Stimulated activated CD4-positive, alpha-beta T cell treated with anti-CD3 and anti-CD28 coated beads, Interleukin-4, amount 100 ng/mL, for 48 hours (primary cell): ENCODE measurements at places on chromosomes 4 and X.

GRCh38 chr4:6663596-6664393 is 23.3 kb downstream of the MRFAP1 start:
- no peak for DNase-seq

DNA sequence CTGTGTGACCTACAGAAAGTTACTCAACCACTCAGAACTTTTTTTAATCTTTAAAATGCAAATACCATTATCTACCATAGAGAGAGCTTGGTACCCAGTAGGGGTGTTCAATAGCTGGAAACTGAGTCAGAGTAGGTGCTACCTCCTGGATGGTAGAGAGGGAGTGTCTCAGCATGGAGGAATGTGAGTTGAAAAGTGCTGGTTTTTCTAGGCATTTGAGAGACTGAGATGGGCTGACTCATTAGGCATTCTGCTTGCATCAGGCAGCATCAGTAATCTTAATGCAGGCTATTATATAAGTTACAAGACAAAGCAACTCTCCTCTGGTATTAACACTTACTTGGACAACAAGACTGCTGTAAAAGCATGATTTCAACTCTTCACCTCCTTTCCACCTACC is 70.9 kb upstream of the ARHGEF9 start:
- DNase-seq: no peak

DNA sequence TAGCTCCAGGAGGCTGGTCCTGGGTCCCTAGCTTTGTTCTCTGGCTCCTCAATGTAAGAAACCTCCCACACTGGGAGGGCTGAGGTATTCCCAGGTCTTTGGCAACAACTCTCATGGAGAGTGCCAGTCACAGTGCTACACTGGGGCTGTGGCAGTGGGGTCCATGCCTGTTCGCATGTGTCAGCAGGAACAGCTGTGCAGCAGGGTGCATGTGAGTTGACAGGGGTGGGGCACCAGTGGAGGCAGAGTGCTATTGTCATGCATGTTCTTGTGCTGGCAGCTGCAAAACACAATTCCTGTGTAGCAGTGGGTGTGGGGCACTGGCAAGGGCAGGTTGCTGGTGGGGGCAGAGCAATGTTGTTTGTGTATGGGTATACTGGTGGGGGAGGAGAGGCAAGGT is 246.0 kb downstream of the CXXC4 start:
- no peak for DNase-seq

DNA sequence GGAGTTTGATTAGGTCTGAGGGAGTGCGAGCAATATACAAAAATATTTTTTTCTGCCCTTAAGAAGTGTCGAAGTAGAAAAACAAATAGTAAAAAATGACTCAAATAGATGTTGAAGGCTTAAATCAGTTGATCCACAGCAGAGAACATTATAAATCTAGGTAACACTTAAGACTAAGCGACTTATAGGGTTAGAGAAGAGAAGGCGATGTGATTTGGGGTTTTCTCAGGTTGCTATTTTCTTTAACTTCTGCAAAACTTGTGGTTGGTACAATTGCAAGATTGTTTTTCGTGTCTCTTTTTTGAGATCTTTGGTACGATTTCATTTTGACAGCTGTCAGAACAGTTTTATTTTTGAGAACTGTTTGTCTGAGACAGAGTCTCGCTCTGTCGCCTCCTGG is 1479.5 kb downstream of the PCDH7 start:
- no peak for DNase-seq

DNA sequence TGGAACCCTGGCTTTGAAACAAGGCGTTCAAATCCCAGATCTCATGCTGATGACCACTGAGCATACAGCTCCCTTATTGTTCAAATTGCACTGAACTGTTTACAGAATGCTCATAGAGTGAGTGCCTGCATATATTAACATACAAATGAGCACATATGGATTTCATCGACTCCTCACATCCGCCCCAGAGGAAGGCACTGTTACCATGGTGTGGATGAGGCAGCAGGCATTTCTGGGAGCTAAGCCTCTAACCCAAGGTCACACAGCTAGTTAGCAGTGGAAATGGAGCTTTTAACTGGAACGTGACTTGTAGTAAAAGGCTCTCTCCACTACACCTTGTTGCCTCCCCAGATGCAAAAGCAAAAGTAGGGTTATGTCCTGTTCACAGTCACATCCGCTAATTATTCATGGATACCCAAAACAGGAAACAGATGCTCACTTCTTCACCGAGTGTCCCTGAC is 289.7 kb downstream of the STK32B start:
- no peak for DNase-seq

DNA sequence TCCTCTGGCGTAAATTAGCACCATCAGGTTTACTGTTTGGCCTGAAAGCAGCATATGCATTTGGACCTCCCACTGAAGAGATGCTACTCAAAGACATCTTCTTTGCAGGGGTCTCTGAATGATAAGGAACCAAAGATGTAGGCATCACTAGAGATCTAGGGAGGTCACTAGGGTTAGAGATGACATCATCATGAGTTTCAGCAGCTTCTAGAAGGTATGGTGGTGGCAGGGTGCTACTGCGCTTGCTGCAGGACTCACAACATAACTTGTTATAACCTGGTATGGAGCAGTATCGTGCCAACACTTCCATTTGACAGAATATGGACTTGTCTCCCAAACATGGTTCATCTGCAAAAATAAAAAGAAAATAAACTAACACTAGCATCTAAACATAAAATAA is 251.6 kb downstream of the NPFFR2 start:
- DNase-seq: no peak

GRCh38 chr4:93348896-93349295 is 479.7 kb upstream of the ATOH1 start:
- DNase-seq: no peak

DNA sequence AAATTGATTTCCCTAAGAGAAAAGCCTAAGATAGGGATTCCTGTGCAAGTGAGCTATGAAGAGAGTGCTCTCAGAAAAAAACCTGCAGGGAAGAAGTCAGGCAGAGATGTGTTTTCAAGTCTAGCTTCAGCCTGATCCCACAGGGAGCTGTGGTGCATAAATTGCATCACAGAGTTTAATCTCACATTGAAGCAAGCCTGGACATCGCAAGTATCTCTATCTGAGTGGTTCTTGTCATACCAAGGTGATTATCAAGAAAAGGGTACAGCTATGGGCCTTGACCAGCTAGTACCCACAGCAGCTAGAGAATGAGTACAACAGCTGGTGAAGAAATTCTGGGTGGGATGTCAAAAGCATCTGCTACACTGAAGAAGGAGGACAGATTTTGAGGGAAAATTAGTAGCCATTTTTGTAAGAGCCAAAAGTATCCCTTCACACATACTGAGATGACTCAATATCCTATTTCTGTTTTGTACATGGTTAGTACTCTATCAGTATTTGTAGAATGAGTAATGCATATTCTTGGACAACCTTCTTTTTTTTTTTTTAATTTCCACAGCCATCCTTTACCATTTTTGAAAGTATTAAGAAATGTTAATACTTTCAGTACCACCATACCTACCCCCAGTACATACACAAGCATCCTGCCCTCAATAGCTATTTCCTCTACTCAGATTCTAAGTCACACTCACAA is 708.9 kb downstream of the IL1RAPL1 start:
- DNase-seq: no peak

- no peak for DNase-seq
Observed at GRCh38 chr4:163274861-163275260, 57.5 kb downstream of the NPY1R start.

GRCh38 chr4:19026281-19026680 is 1004.7 kb upstream of the LCORL start:
- DNase-seq: no peak

GRCh38 chr4:76784237-76784636 is 113.7 kb downstream of the SOWAHB start:
- no peak for DNase-seq

DNA sequence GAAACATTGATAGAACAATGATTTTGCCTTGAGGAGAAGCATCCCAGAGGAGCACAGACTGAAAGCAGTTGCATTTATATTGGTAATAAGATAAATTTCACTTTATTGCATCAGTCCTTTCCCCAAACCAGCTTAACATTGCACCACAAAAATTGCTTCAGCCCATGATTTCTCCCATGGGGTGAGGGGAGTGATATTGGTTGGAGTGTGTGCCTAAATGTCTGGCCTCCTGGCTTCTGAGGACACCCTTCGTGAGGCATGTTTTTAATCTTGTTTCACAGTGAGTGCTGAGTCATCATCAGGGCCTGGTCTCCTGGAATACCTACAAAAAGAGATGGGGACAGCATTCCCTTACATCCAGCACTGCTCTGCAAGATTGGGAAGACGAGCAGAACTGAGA is 487.9 kb downstream of the C4orf33 start:
- DNase-seq: no peak

- no peak for DNase-seq
Observed at GRCh38 chr4:114780205-114780604, 181.6 kb downstream of the UGT8 start.
